Type B pancreatic cell (in vitro differentiated cells): ENCODE measurements at places on chromosomes 11 and 22. TPM values are rescaled to one million over a fixed set of nuclear protein-coding genes. Genes with fewer than 3 reads are reported as not detected.

CD3G gene
- 0.21 TPM in 1 of 2 replicates, not detected in the other for total RNA-seq

CYB5R2 gene
- total RNA-seq = 23.2 and 28.2 TPM in 2 replicates

- no peaks in the 10 kb centered on the region for H3K27me3 ChIP-seq
- H3K27ac ChIP-seq = no peak overlapping the region
- DNase-seq = no peak
Observed at GRCh38 chr11:2625183-2625582, 74.6 kb downstream of the KCNQ1OT1 start.

APOL2 gene
- total RNA-seq = 23.7 and 30.4 TPM in 2 replicates

DNA sequence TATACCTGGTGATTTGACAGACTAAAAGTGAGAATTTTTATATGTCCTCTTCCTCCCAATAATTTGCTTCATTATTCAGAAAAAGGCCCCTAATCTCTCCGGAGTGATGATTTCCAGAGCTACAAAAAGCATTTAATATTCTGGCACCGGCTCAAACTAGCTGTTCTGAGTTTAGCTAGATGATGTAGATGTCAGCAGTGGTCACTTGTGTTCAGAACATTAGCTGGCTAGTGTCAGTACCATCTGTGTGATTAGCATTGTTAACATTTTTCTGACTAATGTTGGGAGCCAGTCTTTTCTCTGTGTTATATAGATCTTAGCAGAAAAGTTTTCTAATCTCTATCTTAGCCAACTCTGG lies 68.7 kb upstream of the RRM1 start:
- peak overlapping the region; percentile 30 for H3K27ac ChIP-seq
- no peaks in the 10 kb centered on the region for H3K4me1 ChIP-seq
- H3K36me3 ChIP-seq = peaks cover 20% of the 10 kb centered on the region
- no peaks in the 10 kb centered on the region for H3K27me3 ChIP-seq

GRCh38 chr22:37228106-37229011 lies 15.7 kb downstream of the RAC2 start:
- peaks cover 17% of the 10 kb centered on the region for H3K27me3 ChIP-seq
- H3K27ac ChIP-seq = no peak overlapping the region
- no peaks in the 10 kb centered on the region for H3K4me1 ChIP-seq
- no peaks in the 10 kb centered on the region for H3K36me3 ChIP-seq

TRIM29 gene
- 56.7 and 207 TPM in 2 replicates for total RNA-seq

- no peaks in the 10 kb centered on the region for H3K36me3 ChIP-seq
- no peaks in the 10 kb centered on the region for H3K27me3 ChIP-seq
- no peak overlapping the region for H3K27ac ChIP-seq
- DNase-seq = peak; percentile 63
Observed at GRCh38 chr11:2104524-2105440, 34.4 kb downstream of the IGF2 start.

GRCh38 chr11:122226810-122227379 lies 110.9 kb upstream of the BLID start:
- H3K4me3 ChIP-seq = no peak overlapping the region
- no peak overlapping the region for H3K27ac ChIP-seq
- no peaks in the 10 kb centered on the region for H3K27me3 ChIP-seq
- H3K36me3 ChIP-seq = no peaks in the 10 kb centered on the region
